ENCODE measurements at places on chromosomes 5 and 9.

GRCh38 chr9:98220911-98221310 is 28.5 kb upstream of the CORO2A start:
- DNase-seq: no peak

- peak; percentile 70 for DNase-seq
These were observed 91.4 kb downstream of the LMX1B start for GRCh38 chr9:126704892-126705766.

DNA sequence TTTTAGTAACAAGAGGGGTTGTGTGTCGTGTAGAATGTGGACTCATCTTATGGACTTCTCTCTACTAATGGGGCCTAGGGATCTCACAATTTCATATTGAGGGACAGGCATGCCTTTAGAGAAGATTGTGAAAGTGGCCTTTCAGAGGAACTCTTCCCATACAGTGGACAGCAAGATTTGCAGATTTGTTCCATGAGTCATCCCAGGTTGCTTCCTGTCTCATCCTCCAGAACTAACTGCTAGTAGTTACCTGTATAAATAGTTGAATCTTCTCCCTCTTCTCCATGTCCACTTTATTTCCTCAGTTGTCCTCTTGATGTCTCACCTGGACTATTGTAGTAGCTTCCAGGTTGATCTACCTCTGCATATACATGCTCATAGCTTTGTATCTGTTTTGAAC is 997.5 kb upstream of the CTNND2 start:
- DNase-seq: no peak

GRCh38 chr5:128493657-128494329 is 44.3 kb downstream of the FBN2 start:
- no peak for DNase-seq

GRCh38 chr5:157917491-157917890 is 58.5 kb upstream of the CLINT1 start:
- DNase-seq: no peak

DNA sequence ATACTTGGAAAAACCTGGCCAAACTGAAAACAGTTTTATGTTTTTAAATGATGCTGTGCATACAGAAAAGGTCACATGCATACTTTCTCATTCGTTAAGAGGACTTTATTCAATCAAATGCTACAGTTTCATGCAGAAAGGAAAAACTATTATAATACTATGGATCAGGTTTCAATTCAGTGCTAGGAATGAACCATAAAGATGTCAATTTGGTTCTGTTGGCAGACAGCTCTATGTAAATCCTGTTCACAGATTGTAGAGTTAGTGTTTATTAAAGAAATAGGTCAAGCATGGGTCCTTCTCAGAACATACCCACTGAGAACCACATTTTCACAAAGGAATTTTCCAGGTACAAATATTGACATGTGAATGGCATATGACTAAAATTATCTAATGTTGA is 57.1 kb downstream of the RETREG1 start:
- DNase-seq: no peak
